Left renal cortex interstitium (tissue), 4 donors: ENCODE measurements at places on chromosomes 12 and 14.

GRCh38 chr12:95326855-95327254, 109.2 kb downstream of the VEZT start:
- DNase-seq, result no peak

DNA sequence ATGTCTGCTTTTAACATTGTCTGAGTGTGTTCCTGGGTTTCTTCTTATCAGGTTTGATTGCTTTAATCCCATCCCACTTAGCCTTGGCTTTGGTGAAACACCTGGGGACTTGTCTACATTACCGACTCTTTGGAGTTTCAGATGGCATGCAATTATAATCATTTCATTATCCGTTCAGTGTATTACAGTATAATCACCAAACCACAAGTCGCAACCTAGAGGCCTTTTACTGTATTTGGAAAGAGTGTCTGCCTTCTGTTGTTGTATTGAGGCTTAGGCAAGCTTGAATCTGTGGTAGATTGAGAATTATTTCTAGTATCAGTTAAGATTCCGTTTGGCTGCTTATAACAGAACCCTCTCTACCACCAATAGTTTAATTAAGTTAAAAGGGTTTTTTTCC, 103.9 kb downstream of the TGFB3 start:
- DNase-seq, result no peak

GRCh38 chr12:40055228-40055579, 50.7 kb downstream of the SLC2A13 start:
- no peak for DNase-seq

DNA sequence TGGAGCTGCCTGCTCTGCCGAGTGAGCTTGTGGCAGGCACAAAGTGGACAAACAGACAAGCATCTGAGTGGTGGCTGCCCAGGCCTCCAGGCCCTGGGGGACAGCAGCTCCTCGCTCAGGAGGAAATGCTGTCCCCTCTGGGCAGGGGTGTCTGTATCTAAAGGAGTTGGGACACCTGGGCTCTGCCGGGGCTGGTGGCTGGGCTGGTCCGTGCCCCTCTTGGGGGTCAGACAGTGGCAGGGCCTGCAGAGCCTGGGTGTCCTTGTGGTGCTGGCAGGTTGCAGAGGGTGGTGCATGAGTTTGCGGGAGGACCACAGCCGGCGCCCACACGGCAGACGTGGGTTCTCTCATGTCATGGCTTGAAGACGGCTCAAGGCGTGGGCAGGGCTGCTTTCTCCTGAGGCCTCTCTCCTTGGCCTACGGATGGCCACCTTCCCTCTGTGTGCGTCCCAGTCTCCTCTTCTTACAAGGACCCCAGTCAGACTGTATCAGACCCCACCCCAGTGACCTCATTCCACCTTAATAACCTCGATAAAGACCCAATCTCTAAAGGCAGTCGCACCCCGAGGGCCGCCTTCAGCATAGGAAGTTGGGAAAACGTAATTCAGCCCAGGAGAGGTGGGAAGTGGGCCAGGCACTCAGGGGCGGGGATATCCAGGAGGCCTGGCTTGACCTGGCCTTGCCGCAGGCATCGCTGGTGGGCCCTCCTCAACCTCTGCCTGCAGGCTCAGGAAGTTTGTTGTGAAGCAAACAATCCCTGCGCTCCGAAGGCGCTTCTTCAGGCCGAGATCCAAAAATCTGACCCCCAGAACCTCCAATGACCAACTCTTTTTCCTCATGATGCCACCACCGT, 110.0 kb downstream of the KIF26A start:
- DNase-seq, result no peak

GRCh38 chr12:7361265-7361664, 57.4 kb downstream of the ACSM4 start:
- DNase-seq, result no peak

GRCh38 chr14:94864387-94865195, 94.7 kb upstream of the GSC start:
- no peak for DNase-seq

GRCh38 chr14:99655521-99655920, 10.6 kb downstream of the HHIPL1 start:
- no peak for DNase-seq

GRCh38 chr12:104291867-104292524, 11.5 kb upstream of the EID3 start:
- DNase-seq, result no peak

GRCh38 chr12:49972641-49973360, at the start of gene AQP6:
AQP6 (plus strand) TSS chr12:49972947; CDS start chr12:49973174, 227 bp downstream.
- DNase-seq, result no peak

DNA sequence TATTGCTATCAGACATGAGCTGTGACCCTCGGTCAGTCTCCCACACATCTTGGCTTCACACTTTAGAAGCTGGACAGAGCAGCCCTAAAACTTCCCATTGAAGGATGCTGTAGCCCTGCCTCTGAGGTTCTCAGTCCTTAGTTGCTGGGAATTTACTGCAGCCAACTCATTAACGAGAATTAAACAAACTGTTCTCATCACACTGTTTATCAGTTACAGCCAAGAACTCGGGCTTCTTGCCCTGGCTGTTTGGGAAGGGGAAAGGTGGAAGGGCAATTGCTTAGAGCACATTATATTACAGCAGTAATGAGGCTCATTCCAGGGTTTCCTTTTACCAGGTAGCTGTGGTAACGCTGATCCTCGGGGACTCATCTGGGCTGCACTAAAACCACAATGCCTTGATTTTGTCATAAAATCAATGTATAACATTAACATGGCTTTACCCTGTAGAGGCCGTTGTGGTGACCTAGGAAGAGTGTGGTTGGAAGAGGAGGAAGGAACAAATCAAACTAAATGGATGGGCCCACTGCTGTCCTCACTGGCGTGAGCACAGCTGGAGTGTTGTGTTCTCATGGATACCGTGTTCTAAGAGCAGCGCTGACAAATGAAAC, 87.1 kb downstream of the GPR135 start:
- peak; percentile 62 for DNase-seq

DNA sequence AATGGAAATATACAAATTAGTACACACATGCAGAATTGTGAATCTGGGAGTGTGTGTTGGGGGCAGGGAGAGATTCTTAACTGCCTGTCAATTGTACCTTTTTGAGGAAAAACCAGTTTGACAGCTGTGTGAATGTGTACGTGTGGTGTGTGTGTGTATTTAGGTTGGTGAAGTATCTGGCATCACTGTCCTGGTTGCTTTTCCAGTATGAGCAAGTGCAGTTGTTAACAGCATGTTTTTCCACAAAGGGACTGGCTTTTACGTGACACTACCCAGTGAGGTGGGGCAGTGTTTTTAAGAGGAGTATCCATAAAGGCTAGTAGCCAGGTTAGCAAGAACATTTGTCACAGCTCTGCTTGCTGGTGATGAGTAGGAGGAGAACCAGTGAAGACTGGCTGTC, 56.1 kb downstream of the DAAM1 start:
- DNase-seq, result no peak

- DNase-seq, result no peak
These were observed 38.0 kb downstream of the IQSEC3 start for GRCh38 chr12:104551-105081.

DNA sequence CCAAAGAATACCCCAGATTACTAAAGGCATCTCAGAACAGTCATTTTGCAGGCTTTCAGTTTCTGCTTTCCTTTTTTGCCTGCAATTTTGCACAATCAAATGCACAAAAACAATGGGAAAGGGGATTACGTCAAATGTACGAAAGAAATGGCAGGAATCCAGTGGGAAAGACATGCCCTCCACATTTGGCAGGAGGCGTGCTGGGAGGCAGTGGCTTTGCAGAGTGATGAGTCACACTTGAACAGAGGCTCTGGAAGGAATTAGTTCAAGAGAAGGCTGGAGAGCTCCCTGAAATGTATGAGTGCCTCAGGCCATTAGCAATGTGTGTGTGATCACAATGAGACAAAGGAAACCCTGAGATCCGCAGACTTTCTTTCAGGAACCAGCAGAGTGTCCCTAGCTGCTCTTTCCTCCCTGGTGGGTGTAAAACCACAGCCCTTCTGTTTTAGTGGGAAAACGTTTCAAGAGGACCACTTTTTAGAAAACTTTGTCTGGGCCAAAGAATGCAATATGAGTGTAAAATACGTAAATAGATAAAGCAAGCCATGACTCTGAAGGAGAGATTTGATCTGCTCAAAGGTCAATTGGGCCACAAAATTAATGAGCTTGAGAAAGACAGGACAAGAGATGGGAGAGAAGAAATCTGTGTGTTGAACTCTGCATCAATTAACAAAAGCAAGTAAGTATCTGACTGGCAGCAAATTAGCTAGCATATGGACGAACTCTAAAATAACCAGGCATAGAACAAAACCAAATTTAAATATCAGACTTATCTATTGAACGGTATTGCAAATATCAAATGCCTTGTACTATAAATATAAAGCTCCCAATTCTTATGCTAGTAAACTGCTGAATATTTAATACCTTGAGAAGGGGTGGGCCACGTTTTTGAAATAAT, 155.4 kb upstream of the PDE3A start:
- peak; percentile 37 for DNase-seq

GRCh38 chr14:81868172-81868571, 334.5 kb upstream of the SEL1L start:
- no peak for DNase-seq

DNA sequence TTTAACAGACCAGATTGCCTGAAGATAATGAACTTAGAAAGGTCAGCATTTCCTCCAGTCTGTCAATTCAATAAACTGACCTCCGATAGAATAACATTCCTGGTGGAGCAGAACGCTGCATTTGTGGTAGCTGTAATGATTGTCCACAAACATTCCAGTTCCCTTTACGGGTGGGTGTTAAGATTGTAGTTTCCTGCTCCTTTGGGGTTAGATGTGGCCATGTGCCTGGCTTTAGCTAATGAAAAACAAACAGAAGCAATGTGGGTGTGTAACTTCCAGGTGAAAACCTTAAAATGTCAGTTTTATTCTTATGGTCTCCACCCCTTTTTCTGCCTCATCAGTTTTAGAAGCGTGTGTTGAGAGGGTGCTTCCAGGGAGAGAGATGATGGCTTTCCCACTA, 217.3 kb upstream of the CRY1 start:
- no peak for DNase-seq

DNA sequence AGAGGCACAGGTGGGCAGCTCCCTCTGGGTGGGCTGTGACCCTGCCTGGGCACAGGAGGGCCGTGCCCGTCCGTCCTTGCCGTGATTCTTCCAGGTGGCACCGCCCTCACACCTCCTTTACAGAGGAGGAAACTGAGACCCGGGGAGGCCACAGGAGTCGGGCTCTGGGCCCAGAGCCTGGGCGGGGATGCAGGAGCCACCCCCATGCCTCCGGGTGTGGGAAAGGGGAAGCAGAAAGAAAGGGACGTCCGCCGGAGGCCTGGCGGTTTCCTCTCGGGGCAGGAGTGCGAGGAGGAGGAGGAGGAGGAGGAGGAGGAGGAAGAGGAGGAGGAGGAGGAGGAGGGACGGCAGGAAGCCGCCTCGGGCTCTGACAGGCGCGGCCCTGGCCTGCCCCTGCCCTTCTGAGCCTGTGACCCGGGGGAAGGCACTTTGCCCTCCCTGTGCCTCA, 23.0 kb downstream of the SH2B3 start:
- DNase-seq, result no peak

- no peak for DNase-seq
These were observed 40.1 kb downstream of the TESC start for GRCh38 chr12:117059156-117059555.

DNA sequence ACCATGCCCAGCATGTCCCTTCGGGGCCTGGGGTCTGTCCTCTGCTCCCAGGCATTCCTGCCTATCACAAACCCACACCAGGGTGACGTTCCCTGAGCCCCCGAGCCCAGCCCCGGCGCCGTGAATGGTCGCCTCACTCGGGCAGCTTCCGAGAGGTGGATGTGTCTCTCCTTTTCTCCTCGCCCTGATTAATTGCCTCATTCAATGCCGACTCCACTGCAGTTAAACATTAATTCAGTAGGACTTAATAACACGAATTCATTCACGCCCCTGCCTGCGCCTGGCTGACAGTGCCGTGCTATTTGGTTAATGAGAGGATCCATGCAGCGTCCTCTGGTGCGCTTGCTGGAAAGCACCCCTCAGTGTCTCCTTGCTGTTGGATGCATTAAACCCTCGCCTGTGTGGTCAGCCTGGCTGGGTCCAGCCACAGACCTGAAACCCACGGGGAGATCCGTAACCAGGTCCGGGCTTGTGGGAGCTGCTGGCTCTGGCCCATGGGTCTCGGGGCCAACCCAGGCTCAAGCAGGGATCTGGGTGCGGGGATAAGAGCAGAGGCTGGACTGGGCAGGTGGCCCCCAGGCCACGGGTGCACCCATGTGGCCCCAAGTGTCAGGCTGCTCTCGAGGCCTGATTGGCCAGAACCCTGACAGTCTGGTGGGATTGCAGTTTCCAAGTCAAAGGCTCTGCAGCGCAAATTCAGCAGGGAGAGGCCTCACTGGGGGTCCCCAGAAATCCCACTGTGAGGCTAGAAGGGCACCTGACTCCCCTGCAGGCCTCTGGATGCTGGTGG, 55.4 kb downstream of the FBRSL1 start:
- DNase-seq, result no peak

- no peak for DNase-seq
These were observed 213.5 kb upstream of the KRR1 start for GRCh38 chr12:75724928-75725312.

DNA sequence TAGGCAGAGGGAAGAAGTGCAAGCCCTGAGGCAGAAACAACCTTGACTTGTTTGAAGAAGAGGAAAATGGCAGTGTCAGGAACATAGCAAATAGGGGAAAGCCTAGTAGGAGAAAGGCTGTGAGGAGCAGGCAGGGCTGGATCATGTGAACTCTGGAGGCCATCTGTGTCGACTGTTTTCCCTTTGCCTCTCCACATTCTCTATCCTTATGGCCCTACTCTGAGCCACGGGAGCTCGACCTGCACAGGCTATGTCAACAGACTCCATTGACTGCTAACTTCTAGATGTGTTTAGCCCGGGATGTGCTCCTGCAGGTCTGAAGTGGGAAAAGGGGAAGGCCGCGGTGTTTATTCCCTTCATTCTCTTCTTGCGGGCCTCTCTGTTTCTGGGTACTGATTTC, 35.2 kb downstream of the EGLN3 start:
- no peak for DNase-seq

DNA sequence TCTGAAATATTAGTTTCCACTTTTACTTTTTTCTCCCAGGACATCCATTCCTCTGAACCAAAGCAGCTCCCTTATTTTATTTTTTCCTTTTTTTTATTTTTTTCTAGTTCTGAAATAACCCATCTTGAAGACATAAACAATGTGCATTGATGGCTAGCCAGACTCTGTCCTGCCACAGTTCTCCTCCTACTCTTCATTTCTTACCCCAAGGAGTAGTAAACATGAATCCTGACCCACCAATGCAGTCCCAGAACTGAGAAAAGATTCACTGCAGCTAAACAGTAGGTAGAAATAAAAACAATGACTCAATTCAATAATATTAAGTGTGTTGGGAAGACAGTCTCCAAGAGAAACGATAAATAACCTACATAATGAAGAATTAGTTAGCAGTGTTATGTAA, 65.7 kb upstream of the NOVA1 start:
- DNase-seq, result no peak

GRCh38 chr12:68422956-68423574, 90.9 kb upstream of the MDM1 start:
- DNase-seq, result no peak

DNA sequence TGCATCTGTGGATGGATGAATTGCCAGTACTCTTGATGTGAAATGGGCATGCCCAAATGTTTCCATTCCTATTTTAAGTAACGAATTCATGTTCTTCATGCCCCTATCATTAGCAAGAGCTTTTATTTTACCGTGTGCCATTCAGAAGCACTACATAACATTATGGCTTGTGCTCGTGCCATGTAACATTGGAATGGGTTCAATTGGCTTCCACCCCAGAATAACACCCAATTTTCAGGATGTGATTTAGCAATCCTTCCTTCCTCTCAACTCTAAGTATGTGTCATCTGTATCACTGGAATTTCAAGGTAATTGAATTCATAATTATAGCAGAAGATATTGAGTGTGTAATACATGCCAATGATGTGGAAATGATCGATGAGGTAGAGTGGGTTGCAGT, 145.8 kb upstream of the TMPO start:
- no peak for DNase-seq
